ENCODE measurements at places on chromosomes 2 and 18.

DNA sequence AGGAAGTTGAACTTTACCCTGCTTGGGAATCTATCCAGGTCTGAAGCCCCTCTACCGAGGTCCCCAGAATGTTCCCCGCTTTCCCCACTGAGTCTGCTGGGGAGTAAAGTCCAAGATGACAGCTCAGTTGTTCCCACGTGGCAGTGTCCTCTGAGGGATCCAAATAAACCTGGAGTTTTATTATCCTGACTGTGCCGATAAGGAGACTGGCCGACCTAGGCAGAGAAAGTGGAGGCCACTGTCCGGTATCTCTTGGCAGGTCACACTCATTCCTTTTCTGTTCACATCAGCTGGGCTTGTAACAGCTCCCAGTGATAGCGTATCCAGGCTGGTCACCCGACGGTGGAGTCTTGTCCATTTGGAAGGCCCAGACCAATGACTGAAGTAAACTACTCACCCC lies 27.5 kb upstream of the C18orf32 start:
- DNase-seq, result no peak

- DNase-seq, result no peak
Observed at GRCh38 chr2:40281021-40281940, 170.6 kb downstream of the SLC8A1 start.

GRCh38 chr2:126754240-126755004 lies 98.5 kb downstream of the GYPC start:
- no peak for DNase-seq

DNA sequence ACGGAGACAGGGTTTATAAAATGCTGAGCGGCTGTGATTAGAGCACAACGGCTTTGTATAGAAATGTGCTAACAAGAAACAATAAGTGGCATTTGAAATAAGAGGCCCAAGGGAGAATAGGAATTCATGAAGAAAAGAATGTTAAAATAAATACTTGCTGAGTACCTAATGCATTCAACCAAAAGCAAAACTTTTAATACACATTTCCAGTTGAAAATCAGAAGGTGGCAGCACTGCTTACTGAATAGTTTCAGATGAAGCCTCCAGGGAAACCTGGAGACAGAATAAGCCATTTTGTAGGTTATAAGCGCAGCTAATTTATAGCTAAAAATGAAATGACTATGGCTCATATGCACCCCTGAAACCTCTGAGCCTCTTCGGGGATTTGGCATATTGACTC lies 286.6 kb downstream of the DPP10 start:
- DNase-seq, result no peak

GRCh38 chr2:97695744-97696143 lies 17.6 kb upstream of the ZAP70 start:
- DNase-seq, result no peak

DNA sequence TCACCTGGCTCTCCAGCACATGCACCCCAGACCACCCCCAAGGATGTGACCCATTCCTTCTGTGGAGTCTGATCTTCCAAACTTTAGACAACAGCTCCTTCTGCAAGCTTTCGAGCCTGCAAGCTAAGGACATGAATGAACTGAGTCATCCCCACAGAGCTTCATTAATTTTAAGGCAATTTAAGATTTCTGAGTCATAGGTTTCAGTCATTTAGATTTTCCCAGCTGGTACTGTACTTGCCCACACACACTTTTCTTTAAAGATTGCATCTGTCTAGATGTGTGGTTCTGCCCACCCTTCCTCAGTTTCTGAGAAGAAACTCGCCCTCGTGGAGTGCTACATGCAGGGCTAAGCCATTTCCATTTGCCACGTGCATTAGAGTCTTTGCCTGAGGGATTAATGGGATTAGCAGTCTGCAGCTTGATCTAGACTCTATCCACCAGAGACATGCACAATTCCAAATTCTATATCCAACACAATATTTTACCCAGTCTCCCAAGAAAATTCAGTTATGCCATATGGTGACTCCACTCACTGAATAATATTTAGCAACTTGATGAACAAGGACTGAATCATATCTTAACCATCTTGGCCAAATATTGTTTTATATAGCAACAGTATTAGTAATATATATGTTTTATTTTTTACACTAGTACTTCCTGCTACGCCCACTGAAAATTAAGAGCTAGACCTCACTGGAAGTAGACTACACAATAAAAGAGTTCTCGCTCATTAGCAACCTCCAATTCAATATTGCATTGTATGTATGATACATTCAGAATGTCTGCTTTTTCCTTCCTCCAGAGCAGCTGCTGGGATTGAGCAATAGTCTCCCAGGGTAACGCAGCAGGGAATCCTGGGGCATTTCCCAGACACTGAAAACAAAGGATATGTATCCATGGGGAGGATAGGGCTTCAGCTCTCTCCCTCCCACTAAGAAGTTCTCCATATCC lies 14.3 kb upstream of the TRIB2 start:
- DNase-seq, result no peak

GRCh38 chr18:75364512-75365253 lies 62.8 kb downstream of the SMIM21 start:
- no peak for DNase-seq

GRCh38 chr2:127014630-127015029 lies 92.3 kb downstream of the BIN1 start:
- DNase-seq, result no peak

- DNase-seq, result no peak
Observed at GRCh38 chr2:8619071-8619470, 62.8 kb upstream of the ID2 start.

All from BE2C (cell line).